Colonic mucosa (tissue), 4 donors: ENCODE measurements at places on chromosomes 12 and 14. TPM values are rescaled to one million over a fixed set of nuclear protein-coding genes. Genes with fewer than 3 reads are reported as not detected.

HCAR2 gene
- 0.12 TPM for total RNA-seq

DNA sequence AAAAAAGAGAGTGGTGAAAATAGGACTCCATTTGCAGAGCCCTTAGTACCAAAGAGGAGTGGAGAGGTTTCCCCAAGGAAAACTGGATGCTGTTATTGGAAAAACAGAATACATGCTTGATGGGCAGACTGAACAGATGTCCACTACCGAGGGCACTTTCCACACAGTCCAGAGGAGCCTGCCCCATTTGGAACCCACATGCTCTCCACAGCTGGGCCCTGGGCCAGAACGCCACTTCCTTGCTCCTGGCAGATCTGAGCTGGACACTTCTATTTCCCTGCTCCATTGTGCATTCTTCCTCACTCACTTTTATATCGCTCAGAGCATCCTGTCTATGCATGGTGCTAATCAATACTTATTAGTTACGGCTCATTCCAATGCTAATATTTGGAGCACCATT, 249.9 kb downstream of the SLC15A4 start:
- DNase-seq = no peak
- no peak overlapping the region for H3K27ac ChIP-seq
- no peaks in the 10 kb centered on the region for H3K4me1 ChIP-seq
- H3K36me3 ChIP-seq = no peaks in the 10 kb centered on the region
- no peaks in the 10 kb centered on the region for H3K27me3 ChIP-seq

DNA sequence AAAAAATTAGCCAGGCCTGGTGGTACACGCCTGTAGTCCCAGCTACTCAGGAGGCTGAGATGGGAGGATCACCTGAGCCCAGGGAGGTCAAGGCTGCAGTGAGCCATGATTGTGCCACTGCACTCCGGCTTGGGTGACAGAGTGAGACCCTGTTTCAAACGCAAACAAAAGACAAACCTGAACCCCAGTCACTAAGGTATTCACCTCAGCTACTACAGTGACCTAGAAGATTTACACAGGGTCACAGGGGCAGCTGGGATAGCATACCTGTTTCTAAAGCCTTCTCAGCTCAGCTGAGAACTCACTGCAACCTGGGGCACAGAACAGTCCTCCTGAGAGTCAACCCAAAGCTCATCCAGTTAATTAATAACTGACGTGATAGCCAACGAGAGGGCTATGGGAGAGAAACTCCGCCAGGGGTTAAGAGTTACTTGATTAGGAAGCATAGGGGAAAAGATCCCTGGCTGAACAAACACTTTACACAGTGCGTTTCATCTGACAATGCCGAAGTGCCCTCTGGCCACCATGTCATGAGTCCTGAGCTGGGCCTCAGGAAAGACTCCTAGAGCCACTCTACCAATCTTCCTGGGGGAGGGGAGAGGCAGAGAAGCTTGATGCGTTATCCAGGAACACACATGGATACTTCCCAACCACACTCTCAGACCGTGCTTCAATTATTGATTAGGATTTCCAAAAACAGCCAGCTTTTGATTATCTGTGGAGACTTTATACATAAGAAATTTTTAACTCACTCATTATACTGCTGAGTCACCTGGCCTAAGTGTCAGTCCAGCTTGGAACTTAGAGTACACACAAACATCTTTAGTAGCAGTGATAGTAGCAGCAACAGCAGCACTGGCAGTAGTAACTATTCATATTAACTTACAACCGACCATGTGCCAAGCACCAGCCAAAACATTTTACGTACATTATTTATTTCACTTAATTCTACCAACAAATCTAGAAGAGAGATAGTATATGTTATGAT, 48.2 kb downstream of the FOXN3 start:
- no peak overlapping the region for H3K4me3 ChIP-seq
- DNase-seq = no peak
- peaks cover 6% of the 10 kb centered on the region for H3K4me1 ChIP-seq
- no peaks in the 10 kb centered on the region for H3K27me3 ChIP-seq
- H3K36me3 ChIP-seq = no peaks in the 10 kb centered on the region

DNA sequence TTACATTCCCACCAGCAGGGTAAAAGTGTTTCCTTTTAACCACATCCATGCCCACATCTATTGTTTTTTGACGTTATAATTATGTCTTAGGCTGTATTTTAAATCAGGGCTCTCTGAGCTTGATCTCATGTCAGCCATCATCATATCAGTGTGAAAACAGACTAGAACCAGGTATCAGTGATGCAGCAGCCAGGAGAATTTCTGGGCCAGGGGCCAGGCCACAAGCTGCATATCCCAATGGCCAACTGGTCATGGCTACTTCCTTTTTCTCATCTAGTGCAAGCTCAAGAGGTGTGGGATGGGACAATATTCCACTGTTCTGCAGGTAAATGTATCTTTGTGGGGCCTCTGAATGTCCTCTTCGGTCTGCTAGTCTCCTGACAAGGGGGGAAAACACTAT, 125.1 kb downstream of the CRADD start:
- H3K27ac ChIP-seq = no peak overlapping the region
- DNase-seq = no peak
- H3K4me1 ChIP-seq = no peaks in the 10 kb centered on the region

DNA sequence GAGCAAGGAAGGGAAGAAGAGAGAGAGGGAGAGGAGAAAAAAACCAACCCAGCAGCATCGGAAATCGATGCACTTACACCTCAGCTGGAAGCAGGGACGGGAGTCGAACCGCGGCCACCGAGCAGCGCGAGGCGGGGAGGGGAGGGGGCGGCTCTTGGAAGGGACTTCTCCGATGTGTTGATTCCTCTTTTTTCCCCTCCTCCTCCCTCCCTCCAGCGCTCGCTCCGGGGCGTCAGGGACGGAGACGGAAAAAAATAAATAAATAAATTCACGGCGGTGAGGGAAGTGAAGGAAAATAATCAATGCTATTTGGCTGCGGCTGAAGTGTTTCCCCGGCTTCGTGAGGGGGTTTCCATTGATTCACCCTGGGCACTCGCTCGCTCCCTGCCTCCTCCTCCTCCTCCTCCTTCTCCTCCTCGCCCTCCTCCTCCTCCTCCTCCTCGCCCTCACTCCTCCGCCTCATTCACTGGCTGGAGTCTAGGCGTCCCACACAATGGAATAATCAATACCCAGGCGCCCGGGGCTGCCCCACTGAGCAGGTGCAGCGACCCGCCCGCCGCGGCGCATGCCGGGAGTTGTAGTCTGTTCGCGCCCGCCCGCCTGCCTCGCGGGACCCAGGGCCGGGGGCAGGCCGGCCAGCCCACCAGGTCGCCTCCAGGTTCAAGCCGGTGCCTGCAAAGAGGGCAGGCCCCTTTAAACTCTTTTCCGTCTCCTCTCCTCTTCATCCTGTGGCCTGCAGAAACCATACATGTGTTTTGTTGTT, at the start of gene ZFHX2:
Gene ZFHX2, minus strand, starts transcription at position 500 of the 763 bp plus-strand sequence. CDS start 16,440 bp downstream, outside the sequence.
- H3K27me3 ChIP-seq = no peaks in the 10 kb centered on the region
- H3K4me1 ChIP-seq = no peaks in the 10 kb centered on the region
- peak; percentile 90 for DNase-seq
- H3K4me3 ChIP-seq = peak within 1 kb of the TSS; percentile 56
- H3K36me3 ChIP-seq = no peaks in the 10 kb centered on the region
- H3K27ac ChIP-seq = no peak within 1 kb of the TSS
